ENCODE measurements at places on chromosomes 5 and 9.

DNA sequence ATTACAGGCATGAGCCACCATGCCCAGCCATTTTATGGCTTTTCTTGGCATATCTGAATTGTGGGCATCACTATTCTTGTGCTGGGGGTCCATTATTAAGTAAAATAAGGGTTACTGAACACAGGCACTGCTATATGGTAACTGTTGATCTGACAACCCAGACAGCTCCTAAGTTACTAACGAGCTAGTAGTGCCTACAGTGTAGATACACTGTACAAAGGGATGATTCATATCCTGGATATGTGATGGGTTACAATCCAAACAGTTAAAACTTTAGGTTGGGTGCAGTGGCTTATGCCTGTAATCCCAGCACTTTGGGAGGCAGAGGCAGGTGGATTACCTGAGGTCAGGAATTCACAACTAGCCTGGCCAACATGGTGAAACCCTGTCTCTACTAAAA, 4.3 kb downstream of the CD14 start:
- no peak for DNase-seq

DNA sequence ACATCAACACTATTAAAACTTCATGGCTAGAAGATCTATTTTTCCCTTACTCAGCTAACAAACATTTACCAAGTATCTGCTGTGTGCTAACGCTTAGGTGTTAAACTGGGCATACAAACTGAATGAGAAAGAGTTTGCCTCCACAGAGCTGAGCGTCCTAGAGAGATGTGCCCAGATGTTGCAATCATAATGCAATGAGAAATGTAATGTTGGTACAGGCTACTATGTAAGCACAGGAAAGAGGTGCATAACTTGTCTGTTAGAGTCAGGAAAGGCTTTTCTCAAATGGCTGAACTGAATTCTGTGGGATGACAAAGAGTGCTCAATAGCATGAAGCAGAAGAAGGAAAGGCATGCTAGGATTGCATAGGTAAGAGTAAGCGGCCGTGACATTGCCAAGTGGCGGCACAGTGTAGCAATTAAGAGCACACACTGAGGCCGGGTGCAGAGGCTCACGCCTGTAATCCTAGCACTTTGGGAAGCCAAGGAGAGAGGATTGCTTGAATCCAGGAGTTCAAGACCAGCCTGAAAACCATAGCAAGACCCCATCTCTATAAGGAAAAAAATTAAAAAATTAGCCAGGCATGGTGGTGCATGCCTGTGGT, 137.8 kb downstream of the MEF2C start:
- no peak for DNase-seq

DNA sequence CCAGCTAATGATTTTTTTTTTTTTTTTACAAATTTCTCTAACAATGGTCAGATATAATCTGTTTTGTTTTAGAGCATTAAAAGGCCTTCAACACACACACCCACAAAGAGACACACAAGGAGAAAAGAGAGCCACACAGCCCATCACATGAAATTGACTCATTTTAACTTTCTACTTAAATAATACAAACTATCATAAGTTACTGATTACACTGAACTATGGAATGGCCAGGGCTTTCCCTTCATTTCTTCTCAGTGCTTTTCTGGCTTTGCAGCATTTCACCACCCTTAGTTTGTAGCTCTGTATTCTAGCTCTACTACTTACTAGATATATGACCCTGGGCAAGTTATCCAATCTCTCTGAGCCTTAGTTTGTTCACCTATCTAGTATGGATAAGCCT, 13.2 kb downstream of the REEP5 start:
- no peak for DNase-seq

GRCh38 chr9:14346811-14347405, 33.0 kb upstream of the NFIB start:
- no peak for DNase-seq

DNA sequence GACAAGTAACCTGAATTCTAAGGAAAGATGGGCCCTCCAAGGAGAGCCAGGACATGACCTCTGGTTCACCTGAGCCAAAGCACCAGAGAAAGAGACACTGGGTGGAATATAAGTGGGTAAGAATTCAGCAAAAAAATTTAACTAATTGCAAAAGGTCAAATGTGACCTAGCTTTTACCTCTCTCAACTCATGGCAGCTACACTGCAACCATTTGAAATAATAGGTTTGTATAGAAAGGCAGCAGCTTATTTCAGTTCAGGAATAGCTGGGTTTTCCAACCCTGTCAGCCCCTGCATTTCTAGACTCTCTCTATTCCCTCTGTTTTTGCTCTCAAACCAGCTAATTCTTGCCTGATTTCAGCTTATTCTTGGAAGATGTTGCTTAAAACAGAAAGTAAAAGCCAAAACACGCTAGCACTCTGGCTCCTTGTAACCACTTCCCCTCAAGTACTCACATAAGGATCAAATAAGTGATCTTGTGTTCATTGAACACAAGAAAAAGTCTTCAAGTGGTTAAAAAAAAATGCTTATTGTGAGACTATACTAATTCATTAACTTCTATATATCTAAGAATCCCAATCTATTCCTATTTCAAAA, 101.1 kb upstream of the NR4A3 start:
- DNase-seq = no peak

DNA sequence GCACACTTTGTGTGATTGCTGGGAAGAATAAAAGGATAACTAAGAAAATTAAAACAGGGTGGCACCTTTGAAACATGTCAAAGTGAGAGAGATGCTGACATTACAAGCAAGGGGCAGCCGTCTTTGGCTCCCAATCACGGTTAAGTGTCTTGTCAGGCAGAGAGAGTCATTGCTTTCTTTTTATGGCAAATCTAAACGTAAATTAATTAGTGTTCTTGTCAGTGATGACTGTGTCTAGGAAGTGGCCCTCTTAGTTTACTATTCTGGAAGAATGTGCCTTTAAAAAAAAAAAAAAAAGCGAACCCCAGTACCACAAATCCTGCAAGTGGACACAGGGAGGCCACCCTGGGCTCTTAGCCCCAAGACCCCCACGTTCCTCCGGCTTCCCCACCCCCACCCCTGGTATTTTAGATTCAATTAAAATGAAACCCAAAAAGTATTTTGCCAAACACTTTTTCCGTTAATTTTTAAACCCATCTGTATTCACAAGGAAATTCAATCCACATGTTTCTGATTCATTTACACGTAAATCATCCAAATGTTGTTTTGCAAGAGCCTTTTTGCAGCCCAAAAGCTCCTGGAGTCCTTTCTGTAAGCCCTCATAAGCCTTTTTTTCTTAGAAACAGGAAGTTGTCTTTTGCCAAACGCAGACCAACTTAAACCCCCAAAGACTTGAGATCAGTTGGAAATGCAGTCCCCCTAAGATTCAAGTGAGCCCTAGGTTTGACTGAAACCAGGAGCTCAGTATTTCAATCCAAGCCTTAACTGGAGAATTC, 399.3 kb downstream of the EBF1 start:
- DNase-seq = no peak

GRCh38 chr5:88483964-88484672, 215.5 kb upstream of the TMEM161B start:
- DNase-seq = no peak

- no peak for DNase-seq
These were observed 232.5 kb downstream of the SLF1 start for GRCh38 chr5:94850960-94851359.

DNA sequence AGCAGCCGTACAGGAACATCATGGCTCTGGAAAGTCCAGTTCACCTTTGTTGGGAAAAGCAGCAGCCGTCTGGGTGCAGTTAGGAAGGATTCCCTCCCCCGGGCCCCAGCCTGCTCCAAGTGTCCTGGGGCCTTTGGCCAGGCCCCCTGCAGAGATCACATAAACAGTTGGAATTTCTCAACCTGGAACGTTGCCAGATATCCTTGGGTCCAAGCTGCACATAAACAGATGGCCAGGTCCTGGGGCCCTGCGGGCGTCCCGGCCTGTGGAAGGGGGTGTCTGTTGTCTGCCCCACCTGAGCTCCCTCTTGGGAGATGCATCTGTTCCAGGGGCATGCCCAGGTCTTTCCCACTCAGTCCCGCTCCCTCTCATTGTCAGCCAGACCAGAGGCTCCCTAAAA, 92.7 kb downstream of the COL5A1 start:
- no peak for DNase-seq

DNA sequence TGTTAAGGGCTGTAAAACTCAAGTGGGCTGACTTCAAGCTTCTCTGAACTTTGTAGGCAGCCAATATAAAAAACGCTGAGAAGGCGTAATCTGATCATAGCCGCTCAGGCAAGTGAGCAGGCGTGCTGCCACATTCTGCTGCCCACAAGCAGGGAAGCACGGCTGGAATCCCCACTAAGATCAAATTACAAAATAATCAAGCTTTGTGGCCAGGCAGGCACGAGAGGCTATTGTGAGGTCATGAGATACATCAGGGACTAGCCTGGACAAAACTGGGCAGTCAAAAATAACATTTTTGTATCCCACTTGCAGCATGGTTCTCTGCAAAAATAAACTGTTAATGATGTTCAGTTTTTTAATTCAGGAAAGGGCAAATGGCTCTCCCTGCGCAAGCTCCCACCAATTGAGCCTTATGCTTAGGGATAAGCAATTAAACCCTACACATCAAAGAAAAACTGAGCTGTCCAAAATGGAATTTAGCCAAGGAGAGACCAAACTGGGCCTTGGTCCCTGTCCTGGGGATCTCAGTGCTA, 64.0 kb downstream of the POU5F2 start:
- DNase-seq = peak; percentile 79

DNA sequence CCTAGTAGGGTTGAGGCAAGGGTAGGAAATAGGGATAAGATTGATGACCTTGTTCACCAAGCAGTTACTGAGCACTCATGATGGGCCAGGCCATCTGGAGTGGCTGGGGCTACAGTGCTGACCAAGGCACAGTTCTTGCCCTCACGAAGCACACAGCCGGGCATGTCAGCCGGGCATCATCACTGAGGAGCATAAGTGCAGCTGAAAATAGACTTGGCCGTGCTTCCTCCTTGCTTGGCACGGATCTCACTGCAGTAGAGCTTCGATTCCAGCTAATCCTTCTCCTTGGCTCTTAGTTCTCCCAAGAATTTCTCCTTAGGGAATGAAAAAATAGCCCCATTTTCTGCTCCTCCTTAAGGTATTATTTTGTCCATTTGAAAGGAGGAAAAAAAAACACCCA, 116.6 kb downstream of the NMUR2 start:
- DNase-seq = peak; percentile 17

GRCh38 chr5:101590384-101590783, 687.3 kb upstream of the ST8SIA4 start:
- no peak for DNase-seq

- no peak for DNase-seq
These were observed 17.4 kb downstream of the SEC61B start for GRCh38 chr9:99239341-99240060.
